Activated T-cell treated with anti-CD3 and anti-CD28 coated beads, Interleukin-2, amount 50 U/mL, for 4 hours (primary cell): ENCODE measurements at places on chromosomes 11 and 22.

GRCh38 chr11:84384731-84385130 is 1098.6 kb upstream of the CCDC90B start:
- no peak for DNase-seq

DNA sequence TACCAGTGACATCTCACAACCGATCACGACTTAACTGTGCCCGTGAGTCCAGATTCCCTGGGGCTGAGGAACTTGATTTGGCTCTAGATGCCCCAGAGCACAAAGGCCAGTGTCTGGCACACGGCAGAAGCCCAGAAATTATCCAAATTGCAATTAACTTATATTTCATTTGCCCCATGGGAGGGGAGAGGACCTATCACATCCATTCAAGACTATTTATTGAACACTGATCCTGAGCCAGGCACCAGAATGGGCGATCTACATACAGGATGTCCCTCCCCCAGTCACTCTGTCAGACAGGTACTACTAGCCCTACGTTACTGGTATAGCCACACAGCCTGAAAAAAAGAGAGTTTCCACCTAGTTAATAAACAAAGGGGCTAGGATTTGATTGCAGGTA is 5.1 kb downstream of the DNAL4 start:
- no peak for DNase-seq

GRCh38 chr11:76102802-76103201 is 103.5 kb downstream of the WNT11 start:
- no peak for DNase-seq

- DNase-seq = no peak
Observed at GRCh38 chr11:45815747-45816146, 10.8 kb downstream of the SLC35C1 start.

- no peak for DNase-seq
Observed at GRCh38 chr22:41933411-41934177, 7.0 kb upstream of the TNFRSF13C start.

- no peak for DNase-seq
Observed at GRCh38 chr11:61522881-61523280, 14.3 kb downstream of the LRRC10B start.

- DNase-seq = no peak
Observed at GRCh38 chr11:63490551-63491239, at the start of gene PLAAT5. Gene PLAAT5, minus strand, starts transcription at chr11:63491167. Its CDS starts 133 bp downstream, at chr11:63491034.

GRCh38 chr11:33116535-33116934 is 44.7 kb downstream of the CSTF3 start:
- no peak for DNase-seq

GRCh38 chr11:120985718-120986569 is 38.0 kb upstream of the TBCEL start:
- DNase-seq = peak; percentile 10

DNA sequence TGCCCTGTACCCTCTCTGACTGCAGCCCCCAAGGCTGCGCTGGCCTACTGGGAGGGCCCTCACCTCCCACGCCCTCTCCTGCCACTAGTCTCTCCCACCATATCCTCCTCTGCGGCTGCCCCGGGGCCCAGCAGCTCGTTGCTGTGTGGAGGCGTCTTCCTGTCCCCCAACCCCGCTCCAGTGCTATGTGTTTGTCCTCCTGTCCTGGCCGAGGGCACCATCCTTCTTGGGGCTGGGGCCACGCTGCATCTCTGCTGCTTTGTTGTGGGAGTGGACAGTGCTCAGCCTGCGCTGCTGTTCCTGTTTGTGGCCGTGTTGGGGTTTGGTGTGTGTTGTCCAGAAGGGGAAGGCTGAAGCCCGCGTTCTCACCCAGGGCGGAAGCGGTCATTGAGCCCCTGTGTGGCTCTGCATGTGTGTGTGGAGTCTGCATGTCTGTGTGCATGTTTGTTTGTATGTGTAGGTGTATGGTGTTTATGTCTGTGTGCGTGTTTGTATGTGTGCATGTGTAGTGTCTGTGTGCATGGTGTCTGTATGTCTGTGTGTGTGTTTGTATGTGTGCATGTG is 15.7 kb downstream of the TPCN2 start:
- no peak for DNase-seq

GRCh38 chr11:69355959-69356702 is 62.2 kb downstream of the MYEOV start:
- DNase-seq = no peak

DNA sequence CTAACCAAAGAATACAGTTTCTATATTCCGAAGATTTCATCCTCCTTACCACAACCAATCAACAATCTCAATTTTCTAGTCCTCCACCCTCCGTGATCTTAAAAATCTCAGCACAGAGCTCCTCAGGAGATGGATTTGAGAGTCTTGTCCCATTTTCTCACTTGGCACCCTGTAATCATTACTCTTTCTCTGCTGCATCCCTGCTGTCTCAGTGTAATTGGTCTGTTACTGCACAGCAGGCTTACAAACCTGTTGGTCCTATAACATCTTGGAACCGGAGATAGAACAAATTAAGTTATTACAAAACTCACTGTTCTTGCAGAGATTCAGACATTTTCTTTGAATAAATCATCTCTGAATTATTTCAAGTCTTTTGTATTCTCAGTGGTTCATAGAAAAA is 1227.2 kb downstream of the JRKL start:
- no peak for DNase-seq

- no peak for DNase-seq
Observed at GRCh38 chr22:26860301-26860700, 202.9 kb downstream of the MIAT start.

- DNase-seq = no peak
Observed at GRCh38 chr22:49056301-49056700, 771.4 kb downstream of the BRD1 start.

DNA sequence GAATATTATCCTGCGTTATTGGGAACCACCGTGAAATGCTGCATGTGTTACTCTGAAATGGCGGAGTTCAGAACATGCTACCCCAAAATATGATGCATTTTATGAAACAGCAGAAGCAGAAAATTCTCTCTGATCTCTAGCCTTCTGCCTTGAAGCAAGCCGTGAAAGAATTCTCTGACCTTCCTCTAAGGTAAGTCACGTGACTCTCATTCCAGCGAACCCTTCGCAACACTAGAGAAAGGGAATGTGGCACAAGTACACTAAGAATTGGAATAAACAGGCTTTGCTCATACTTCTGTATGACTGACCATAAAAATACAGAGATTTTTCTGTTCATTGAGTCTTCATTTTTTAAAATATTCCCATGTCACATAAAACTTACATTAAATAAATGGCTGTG is 805.6 kb upstream of the LRRC4C start:
- no peak for DNase-seq

- no peak for DNase-seq
Observed at GRCh38 chr11:132099692-132100091, 729.3 kb downstream of the NTM start.

DNA sequence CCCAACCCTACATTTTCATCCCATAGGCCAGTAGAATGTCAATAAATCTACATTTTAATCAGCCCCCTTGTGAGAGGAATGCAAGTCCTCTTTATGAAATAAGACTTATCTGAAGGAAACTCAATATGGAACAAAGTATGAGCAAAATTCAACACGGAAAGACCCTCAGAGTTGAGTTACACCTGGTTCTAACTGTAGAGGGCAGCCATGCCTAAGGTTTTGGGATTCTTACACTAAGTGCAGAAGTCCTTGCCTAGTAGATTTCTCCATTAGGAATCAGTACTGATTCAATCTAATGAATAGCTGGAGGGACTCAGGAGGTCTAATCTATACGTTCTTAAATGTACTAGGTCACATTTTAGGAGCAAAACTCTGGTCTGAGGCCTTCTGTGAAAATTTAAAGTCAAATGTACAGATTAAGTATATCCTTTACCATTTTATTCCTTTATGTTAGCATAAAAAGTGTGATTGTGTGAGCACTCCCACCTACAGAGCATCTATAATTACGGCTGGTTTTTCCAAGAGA is 904.5 kb downstream of the DLG2 start:
- DNase-seq = no peak

GRCh38 chr11:12220305-12220704 is 109.9 kb downstream of the MICAL2 start:
- DNase-seq = no peak

DNA sequence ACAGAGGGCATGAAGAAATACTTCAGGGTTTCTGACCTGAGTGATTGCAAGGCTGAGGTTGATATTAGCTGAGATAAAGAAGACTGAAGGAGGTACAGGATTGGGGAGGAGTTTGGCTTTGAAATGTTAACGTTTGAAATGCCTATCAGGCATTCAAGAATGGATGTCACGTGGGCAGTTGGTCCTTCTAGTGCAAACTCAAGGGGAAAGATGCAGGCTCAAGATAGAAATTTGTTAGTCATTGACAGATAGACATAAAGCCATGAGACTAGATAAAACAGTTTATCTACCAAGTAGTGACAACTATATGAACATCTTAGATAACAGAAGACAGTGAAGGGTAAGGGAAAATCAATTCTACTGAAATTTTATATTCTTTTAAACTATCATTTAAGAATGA is 23.1 kb downstream of the TTC17 start:
- no peak for DNase-seq
